ENCODE measurements at places on chromosomes 2 and 18.

GRCh38 chr2:75503048-75503607 is 57.6 kb downstream of the EVA1A start:
- no peak for DNase-seq

DNA sequence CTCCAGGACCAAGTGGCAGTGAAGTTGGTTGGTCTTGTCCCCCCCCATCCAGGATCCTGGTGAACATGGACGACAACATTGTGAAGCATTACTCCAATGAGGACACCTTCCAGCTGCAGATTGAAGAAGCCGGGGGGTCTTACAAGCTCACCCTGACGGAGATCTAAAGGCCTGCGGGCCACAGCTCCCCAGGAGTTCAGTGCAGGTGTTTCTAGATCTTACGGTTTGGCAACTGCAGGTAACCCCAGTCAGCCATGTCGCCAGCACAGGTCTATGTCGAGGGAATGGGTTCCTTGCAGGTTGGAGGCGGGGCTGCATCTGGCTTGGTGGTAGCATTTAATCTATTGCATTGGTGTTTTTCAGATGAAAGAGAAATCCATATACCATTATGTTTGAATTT is 42.8 kb upstream of the KLF11 start:
- no peak for DNase-seq

GRCh38 chr18:57444301-57444759 is 9.2 kb downstream of the ONECUT2 start:
- DNase-seq = no peak

DNA sequence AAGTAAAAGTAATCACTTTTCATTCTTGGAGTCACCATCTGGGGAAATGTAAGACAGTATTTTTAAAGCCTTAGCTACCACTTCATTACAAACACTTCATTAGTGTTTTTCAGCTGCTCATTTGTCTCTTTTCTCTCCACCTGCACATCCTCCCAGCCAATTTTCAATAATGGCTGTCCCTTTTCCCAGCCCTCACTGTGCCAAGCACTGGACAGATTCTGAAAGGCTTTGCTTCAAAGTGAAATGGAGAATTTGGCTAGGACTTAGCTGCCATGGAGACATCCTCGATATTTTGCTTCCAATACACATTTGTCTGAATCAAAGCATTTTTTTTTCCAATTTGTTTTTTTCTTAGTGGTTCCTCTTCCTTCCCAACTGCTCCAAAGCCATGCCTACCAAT is 272.4 kb upstream of the NRXN1 start:
- no peak for DNase-seq

DNA sequence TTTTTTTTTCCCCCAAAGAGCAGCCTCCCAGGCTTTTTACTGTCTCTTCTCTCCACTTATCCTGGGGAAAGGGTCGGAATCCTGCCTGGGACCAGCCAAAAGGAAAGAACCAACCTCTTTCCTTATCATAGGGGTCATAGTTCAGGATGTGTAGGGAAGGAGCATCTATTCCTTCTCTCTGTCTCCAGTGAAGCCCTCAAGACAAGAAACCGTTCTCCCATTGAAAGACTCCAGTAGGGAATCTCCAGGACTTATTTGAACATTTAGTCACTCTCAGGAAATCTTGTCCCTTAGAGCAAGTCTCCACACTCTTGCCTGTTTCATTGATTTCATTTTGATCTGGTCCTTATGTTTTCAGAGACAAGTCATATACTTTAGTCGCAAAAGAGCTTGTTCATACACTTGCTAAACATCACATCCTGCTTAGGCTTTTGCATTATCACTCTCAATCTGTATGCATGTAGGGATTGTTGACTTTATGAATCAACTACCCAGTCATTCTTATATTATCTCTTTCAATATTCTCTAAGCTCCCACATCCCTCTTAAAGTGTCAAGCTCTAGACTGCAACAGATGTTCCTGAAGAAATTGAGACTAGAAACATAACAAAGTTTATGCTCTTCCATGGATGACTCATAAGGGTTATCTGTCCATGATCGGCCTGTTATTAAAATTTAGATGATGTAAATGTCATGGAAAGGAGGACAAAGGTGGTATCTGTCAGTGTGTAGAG is 116.2 kb upstream of the ST6GAL2 start:
- no peak for DNase-seq

DNA sequence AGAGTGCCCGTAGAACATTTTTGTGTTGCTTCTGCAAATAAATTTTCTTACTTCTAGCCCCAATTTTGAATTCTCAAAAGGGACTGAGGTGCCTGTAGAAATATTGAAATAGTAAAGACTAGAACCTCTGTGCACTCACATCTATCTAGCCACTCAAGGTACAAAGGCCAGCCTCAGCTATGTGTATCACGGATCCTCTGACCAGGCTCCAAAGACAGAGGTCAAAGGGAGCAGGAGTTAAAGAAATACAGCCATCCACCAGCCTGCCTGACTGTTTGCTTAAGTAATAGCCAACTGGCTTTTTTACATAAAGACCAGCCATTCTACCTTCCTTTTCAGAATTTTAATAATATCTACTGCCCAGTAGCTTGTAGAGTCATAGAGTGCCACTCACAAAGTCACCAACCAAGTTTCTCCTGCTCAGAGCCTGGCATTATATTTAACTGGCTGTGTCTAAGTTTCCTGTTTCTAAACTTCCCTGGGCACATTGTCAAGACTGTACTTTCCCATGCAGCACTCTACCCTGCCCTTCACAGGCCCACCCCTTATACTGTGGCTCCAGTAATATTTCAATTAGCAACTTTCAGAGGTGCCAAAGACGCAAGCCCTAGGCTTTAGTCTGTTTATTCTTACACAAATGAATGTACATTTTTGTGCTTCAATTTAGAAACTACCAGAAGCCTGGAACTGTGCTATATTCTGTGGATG is 338.3 kb upstream of the NT5C1B start:
- DNase-seq = no peak

- DNase-seq = no peak
Observed at GRCh38 chr2:127105656-127106456, 1.1 kb downstream of the BIN1 start.

GRCh38 chr2:206859330-206859739 is 80.0 kb upstream of the CPO start:
- no peak for DNase-seq

GRCh38 chr2:224591220-224591619 is 6.1 kb upstream of the CUL3 start:
- DNase-seq = no peak

All from H1 (cell line).